ENCODE measurements at places on chromosomes 1 and 21.

- no peak for DNase-seq
These were observed 348.2 kb upstream of the DUSP10 start for GRCh38 chr1:222090103-222090502.

GRCh38 chr1:55402671-55403464, 187.7 kb upstream of the USP24 start:
- DNase-seq: no peak

GRCh38 chr1:115499253-115499652, 142.5 kb upstream of the VANGL1 start:
- no peak for DNase-seq

GRCh38 chr1:227562037-227562436, 1.3 kb upstream of the ZNF678 start:
- DNase-seq: no peak

DNA sequence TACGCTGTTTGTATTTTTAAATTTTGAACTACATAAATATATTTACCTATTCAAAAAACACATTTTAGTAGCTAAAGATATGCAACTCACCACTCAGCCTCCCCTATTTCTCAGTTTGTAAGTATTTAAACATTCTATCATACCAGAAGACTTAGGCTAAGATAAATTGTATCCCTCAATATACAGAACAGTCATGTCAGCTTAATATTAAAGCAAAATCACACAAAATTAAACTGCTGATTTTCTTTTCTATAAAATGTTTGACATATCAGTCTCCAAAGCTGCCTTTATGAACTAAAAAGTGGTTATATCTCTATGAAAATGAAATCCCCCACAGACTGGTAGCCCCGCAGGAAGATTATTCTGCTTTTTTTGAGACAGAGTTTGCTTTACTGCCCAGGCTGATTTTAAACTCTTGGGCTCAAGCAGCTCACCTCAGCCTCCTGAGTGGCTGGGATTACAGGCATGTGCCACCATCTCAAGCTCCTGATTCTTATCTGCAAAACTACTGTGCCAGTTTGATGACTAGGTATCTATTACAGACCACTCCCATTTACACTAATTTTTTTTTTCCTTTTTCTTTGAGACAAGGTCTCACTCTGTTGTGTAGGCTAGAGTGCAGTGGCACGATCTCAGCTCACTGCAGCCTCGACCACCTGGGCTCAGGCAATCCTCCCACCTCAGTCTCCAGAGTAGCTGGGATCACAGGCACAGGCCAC, 37.6 kb downstream of the NRDC start:
- no peak for DNase-seq

DNA sequence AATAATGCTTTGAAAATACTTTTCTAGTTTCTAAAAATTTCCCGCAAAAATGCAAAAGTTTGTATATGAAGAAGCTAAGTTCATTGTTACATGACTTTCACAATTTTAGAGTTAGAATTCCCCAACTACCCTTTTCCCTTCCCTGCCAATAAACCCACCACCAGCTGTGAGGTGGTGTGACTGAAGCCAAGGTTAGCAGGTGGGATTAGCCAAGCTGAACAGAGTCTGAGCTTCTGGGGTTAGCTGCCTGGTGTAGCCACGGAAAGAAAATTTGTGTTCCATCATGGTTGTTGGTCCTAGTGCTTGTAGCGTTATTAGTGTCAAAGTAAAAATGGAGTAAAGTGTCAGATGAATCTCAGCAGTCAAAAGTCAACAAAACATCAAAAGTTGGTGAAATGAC, 110.9 kb downstream of the ASTN1 start:
- DNase-seq: no peak

- no peak for DNase-seq
These were observed 25.3 kb downstream of the KCND3 start for GRCh38 chr1:111963985-111964738.

- no peak for DNase-seq
These were observed 122.5 kb downstream of the GLIS1 start for GRCh38 chr1:53616511-53616910.

DNA sequence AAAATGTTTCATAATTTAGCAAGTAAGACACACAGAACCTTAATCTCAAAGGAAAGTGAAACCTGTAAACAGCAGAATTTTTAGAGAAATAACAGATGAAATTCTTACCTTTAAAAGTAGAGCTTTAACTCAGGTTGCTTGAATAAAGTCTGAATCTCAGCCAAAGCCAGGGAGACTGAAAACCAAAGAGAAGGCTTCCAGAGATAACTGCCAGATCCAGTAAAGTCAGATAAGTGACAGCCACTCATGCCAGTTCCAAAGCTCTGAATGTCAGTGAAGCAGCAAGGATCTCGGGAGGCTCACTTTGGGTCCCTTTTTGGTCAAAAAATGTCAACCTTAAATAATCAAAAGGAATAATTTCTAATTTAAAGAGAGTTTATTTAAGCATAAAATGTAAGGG, 199.9 kb upstream of the CHRM3 start:
- no peak for DNase-seq

GRCh38 chr1:47752559-47752958, 244.6 kb downstream of the TRABD2B start:
- DNase-seq: no peak

GRCh38 chr1:198300451-198300850, 143.7 kb downstream of the NEK7 start:
- no peak for DNase-seq

GRCh38 chr1:53585129-53585528, 125.9 kb downstream of the DMRTB1 start:
- DNase-seq: no peak

DNA sequence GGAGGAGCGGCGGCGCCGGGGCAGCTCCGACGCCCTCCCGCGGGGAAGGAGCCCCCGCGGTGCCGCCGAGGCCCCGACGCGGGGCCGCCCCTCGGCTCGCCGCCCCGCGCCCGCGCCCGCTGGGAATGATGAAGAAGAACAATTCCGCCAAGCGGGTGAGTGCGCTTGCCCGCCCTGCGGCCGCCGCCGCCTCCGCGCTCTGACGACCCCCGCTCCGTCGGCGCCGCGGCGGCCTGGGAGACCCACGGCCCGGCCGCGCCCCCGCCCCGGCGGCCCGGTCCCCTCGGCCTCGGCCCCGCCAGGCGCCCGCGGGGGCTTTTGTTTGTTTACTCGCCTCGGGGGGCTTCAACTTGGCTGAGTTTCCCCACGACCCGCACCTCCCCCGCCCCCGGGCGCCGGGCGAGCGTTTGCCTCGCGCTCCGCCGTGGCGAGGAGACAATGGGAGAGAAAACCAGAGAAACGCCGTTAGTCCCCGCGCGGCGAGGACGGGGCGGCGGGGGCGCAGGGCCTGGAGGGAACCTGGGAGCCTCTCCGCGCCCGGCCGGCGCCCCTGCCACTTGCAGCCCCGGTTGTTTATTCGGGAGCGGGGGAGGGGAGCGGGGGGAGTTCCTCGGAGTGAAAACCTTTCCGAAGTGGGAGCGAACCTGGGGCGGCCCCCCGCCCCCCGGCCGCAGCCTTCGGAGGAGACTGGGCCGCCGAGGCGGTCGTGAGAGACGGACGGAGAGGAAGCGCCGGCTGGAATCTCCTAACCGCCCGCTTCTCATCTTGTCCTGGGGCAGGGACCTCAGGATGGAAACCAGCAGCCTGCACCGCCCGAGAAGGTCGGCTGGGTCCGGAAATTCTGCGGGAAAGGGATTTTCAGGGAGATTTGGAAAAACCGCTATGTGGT, 661 bp downstream of the PLEKHO1 start:
- DNase-seq: no peak

DNA sequence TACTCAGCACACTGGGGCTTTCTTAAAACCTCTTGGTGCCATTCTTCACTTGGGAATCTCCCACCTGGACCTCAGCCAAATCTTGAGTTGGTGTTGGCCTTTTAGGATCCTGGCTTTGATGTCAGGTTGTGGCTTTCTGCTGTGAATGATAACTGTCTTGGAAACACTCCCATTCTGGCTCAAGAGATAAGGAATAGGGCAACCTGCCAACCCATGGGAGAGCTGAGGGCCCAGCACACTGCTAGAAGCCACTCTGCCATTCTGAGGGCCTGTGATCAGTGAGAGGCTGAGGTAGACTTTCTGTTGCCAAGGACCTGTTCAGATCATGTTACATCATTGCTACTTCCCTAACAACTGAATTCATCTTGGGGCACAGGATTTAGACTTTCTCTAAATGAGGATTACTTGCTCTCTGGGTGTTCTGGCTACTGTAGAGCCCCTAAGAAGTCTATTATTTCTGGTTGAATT, 45.8 kb downstream of the TTC39A start:
- DNase-seq: no peak

DNA sequence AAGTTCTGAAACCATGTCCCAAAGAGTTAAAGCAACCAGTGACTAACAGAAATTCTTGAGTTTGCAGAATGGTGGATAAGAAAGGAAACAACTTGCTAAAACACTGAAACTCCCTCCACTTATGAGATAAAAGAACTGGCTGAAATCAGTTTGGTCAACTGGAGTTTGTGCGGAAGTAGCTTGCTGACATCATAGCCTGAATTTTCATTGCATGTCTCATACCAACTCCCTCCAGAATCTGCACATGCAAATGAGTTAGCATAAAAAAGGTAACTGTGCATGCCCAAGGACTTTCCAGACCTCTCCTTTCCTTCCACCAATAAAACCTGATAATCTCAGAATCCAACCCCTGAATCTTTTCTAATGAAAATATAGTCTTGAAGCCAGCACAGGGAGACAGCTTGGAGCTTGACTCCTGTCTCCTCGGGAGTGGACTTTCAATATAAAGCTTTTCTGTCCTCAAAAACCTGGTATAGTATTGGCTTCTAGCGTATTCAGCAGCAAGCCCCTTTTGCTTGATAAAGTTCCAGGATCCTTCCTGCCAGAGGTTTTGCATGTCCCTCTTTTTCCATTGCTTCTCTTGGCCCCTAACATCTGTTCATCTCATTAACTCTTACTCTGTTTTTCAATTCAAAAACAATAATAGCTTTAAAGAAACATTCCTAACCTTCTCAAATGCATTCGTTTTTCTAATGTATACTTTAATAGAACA, 785.8 kb upstream of the ADGRL4 start:
- DNase-seq: no peak

DNA sequence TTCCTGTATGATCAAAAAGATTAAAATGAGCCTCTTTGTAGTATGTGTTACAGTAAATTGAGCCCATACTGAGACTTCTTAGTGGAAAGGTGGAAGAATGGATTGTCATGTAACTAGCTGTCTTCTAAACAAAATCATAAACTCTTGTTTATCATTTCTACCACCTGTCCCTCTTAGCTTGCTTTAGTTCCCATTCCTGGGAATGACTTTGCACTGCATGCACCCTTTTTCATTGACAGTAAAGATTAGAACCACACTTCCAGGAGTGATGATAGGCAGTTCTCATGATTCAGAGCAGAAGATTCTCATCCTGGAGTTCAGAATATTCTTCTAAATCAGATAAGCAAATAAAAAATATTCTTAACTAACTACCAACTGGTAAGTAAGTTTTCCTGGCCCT, 28.0 kb downstream of the DENND2D start:
- no peak for DNase-seq

DNA sequence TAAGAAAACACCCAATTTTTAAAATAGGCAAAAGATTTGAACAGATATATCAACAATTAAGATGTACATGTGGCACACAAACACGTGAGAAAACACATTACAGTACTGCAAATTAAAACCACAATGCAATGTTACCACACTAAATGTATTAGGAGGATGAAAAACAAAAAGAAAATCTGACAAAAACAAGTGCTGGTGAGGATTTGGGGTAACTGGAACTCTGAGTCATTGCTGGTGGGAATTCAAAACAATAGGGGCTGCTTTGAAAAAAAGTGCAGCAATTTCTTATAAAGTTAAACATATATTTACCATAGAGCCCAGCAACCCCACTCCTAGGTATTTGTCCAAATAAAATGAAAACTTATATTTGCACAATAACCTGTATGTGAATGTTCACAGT, 614.1 kb downstream of the SMYD3 start:
- DNase-seq: no peak

DNA sequence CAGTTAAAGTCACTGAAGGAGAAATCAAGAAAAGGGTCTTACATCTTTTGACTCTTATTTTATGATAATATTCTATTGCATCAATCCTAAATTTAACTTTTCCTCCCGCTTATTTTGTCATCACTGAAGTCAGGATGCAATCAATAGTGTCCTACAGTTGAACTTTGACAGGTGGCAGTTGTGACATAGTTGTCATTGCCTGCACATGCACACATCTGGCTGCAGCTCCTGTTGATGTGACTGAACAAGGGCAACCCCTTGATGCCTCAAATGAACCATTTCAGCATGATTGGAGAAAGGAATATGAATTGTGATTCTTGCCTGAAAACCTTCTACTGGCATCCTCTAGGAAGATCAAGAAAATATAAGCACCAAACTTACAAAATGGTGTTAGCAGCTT, 157.7 kb downstream of the NTNG1 start:
- no peak for DNase-seq

- no peak for DNase-seq
These were observed 46.2 kb downstream of the ZNF648 start for GRCh38 chr1:182015360-182015759.

DNA sequence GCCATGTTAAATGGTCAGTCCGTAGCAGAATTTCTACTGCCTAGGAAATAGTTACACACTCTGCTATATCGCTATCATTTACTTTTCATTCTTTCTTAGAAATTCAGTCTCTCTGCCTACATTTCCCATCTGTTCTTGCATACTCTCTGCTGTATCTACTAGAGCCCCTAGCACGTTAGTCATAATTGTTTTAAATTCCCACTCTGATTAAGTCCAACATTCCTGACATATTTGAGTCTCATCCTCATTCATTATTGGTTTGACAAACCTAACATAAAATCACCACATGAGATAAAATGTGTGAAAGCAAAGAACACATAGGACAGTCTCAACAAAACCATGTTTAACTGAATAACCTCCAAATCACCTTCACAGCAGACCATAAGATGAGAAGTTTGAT, 513.6 kb downstream of the PLPP3 start:
- DNase-seq: no peak

DNA sequence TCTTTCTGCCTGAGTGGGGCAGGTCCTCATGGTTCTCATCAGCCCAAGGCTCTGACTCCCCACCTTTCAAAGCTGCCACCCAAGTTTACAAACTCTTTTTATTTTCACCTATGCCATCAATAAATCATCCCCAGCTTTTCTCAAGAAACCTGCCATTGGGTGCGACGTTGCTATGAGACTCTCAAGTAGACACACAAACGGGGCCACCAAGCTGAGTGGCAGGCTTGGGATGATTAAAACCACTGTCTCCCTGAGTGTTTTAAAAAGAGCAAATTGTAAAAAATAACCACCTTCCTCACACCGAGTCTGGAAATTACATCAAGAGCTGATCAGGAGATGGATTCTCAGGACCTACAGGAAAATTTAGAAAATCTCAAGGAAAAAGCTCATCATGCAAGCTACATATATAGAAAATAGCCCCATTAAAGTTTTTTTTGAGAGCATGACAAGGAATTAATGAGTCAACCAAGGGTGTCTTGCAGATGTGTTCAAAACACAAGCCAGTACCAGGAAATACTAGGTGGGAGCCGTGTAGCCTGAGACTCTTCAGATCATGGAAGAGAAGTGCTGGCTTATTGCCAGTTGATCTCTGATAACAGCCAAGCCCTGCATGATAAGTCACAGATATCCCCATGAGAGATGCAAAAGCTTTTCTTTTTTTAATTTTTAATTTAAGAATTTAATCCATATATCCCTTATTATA, 158.4 kb upstream of the BACE2 start:
- DNase-seq: no peak
